ENCODE measurements at places on chromosomes 2 and 18.

- no peak for DNase-seq
Observed at GRCh38 chr18:47248115-47248603, 3.3 kb downstream of the SKOR2 start.

DNA sequence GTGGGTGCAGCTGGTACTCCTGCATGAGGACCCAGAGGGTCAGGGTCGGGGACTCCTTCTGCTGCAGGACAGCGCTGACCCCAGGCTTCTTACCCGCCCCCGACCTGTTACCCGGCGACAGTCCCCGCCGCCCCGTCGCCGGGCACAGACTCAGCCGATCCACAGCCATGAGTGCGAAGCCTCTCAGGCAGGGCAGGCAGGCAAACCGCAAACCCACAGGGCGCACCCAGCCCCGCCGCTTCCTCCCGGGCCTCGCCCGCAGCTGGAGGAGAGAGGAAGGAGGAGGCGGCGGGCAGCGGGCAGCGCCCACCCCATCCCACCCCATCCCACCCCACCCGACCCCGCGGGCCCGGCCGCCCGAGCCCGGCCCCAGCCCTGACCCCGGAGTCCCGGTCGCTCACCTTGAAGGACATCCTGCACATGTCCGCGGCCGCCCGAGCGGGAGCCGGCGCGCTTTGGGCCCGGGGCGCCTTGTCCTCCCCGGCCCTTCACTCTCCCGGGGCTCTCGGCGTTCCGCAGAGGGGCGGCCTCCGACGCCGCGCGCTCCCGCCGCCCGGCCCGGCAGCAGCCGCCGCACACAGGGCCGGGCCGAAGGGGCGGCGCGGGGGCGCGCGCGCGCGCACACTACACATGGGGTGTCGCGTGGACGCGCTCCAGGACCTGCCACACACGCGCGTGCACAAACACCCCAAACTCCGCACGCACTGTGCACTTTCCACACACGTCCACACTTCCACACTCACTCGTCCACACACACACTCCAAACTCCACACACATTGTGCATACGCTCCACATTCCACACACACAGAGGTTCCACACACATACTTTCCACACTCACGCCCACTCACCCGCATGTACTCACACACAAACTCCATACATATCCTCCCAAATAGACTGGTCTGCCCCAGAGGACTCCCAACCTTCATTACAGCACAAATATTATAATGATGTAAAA, at the start of gene ANKRD29:
ANKRD29 (minus strand) TSS at position 603 of the 955 bp plus-strand sequence; CDS start at position 422, 181 bp downstream.
- DNase-seq: no peak

- no peak for DNase-seq
Observed at GRCh38 chr18:44409071-44409470, 271.6 kb upstream of the SETBP1 start.

DNA sequence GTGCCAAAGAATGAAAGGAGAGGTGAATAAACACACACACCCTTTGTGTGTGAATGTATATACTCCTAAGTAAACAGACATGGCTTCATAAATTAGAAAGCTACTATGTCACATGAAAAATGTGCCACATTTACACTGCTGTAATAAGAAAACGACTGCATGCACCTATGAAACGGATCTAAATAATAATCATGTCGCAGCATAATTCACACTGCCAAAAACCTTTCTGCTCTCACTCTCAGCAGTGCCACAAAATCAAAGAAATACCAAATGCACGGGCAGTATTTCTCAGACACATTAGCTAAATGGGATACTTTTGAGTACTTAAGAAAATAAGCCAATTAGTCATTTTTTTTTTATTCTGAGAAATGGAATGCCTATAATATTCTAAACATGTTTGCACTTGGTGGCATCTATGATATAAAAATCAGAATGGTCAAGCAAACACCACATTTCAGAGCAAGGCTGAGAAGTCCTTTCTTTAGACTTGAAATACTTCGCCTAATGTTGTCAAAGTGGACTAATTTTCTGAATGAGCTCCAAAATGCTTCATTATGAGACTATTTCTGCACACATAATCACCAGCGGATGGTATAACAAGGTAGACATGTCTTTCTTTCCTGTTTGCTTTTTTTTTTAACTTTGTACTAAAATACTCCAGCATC, 6.6 kb downstream of the BCL11A start:
- DNase-seq: no peak

GRCh38 chr2:101983486-101983885, 8.3 kb upstream of the IL1R2 start:
- DNase-seq: no peak

GRCh38 chr2:21890041-21890440, 766.3 kb downstream of the TDRD15 start:
- DNase-seq: no peak

DNA sequence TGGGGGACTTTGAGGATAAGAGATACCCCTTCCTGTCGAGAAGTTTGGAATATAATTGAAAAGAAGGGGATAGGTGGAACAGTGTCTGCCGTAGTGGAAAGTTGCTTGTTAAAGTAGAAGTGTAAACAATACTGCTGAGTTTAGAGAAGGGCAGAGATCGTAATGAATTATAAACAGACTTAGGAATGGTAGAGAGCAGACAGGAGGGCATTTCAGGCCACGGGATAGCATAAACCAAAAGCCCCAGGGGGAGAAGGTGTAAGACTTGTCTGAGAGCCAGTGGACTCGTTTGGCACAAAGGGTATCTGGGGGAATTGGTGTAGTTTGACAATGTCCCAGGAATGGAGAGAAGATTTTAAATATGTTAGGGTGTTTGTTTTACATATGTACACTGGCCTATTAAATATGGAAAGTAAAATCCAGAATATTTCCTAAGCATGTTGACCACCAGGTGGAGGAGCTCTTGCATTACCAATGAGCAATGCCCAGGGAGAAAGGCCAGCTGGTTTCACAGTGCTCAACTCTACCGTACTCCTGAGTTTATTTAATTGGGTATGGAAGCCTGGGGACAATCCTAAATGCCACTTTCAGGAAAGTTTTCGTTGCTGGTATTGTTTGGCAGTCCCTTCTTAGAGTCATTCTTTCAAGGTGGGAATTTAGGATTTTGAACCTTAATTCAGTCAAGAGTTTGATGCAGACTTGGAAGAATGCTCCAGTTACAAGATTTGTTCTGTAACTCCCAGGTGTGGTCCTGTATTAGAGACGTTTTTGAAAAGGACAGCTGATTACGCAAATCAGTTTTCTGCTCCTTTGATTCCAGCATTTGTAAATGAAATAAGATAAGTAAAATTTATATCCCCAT, 7.5 kb downstream of the COPS8 start:
- no peak for DNase-seq

DNA sequence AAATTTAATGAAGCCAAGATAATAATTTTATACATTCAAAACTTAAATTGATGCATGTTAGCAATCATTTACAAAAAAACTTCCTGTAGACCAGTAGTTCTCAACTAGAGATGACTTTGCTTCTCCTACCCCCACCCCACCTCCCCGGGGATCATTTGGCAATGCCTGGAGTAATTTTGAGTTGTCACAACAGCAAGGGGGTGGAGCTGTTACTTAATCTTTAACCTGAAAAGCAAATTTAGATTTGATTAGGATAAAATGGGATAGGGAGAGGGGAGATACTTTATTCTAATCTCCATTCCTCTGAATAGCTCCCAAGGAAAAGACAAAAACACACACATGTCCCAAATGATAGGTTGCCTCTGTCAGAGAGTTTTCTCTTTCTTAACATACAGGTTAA, 4.2 kb downstream of the SLC40A1 start:
- no peak for DNase-seq

- DNase-seq: no peak
Observed at GRCh38 chr2:9330612-9331270, 92.6 kb downstream of the ITGB1BP1 start.

- DNase-seq: peak; percentile 66
Observed at GRCh38 chr2:149597668-149598326, 10.2 kb upstream of the MMADHC start.

GRCh38 chr2:104040771-104041170, 813.1 kb upstream of the POU3F3 start:
- no peak for DNase-seq

- no peak for DNase-seq
Observed at GRCh38 chr2:111912547-111912946, 14.1 kb downstream of the MERTK start.

- no peak for DNase-seq
Observed at GRCh38 chr2:75108937-75109482, 90.3 kb downstream of the TACR1 start.

DNA sequence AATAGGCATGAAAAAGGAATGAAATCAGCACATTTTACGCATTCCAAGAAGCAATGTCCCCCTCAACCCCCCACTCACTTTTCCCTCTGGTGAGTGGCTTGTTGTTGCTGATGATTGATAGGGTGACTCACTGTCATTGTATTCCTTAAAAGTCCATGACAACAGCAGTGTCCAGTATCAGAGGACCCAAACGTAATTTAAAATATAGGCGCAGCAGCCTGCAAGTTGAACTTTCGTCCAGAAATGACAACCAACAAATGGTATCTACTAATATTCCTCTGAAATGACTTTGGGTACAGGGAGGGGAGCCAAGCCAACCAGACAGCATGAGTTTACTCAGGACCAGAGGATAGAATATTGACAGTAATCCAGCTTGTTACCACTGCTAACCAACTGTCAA, 182.9 kb upstream of the SIX3 start:
- DNase-seq: no peak

DNA sequence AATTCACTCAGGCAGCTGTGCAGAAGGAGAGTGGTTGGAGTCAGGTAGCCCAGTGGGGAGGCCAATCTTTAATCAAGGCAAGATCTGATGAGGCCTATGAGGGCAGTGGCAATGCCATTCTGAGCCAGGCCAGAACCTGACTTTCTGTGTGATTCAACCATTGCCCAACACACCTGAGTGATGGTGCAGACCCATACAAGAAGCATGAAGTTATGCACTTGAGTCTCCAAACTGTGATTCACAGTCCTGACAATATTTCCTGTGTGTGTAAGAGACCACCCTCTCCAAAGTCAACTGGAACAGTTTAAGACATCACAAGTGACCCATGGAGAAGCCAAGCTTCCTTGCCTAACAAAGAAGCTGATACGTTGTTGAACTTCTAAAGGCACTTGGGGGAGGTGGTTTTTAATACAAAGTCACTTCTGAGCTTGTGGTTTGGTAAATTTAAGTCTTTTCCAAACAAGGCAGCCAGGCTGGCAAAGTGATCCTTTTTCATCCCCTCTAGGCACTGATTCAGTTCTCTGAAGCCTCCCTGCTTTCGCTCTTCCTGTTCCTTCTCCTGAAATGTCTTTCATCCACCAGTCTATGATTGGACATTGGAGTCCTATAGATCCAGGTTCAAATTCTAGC, 49.0 kb downstream of the VSNL1 start:
- no peak for DNase-seq

GRCh38 chr2:21501376-21502027, 377.7 kb downstream of the TDRD15 start:
- DNase-seq: no peak

- no peak for DNase-seq
Observed at GRCh38 chr2:114542695-114543094, 100.3 kb downstream of the DPP10 start.

DNA sequence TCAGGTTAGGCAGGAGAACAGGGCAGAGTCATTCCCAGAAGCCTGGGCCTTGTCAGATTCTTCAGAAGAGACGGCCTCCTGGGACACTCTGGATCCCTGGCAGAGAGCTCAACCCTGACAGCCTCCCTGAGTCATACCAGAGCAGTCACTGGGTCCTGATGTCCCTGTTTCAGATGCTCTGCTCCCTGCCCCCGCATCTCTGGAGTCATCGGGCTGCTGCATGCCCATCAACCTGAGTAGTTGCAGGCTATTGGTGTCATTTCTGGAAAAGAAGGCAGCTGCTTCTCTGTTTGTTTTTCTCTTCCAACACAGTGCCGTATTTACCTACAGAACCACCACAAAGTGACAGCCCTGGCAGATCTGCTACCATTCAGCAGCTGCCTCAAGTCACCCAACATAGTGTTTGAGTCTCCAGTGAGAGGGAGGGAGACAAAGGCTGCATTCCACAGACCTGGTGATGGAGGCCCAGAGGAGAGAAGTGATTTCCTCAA, 145.1 kb downstream of the B3GNT2 start:
- peak; percentile 28 for DNase-seq

DNA sequence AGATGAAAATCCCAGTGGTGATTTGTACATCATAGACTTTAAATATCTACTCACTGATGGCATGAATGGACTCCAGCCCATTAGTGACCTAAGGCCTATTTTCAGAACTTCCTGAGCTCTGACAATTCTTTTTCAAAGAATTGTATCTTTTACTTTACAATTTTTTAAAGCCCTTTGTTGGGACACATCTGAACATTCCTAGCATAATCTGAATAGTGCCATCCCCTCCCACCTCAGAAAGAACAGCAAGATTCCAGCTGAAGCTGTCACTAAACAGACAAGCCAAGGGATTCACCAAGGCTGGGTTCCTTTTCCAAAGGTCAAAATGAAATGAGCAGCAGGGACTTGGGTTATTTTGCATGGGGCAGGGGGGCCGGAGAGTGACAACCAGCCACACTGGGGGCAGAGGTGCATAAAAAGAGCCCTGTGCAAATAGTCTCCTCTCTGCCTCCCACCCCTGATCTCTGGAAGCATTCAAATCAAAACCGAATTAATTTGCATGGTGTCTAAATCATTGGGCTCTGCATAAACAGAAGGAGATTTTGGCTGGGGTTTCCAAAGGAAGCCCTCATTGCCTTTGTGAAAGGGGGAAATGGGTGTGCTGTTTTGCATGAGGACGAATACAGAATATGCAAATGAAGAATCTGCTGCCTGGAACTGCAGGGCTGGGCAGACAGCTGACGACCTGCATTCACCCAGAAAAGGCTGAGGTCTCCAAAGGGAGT, 17.2 kb downstream of the EPHA4 start:
- DNase-seq: no peak

DNA sequence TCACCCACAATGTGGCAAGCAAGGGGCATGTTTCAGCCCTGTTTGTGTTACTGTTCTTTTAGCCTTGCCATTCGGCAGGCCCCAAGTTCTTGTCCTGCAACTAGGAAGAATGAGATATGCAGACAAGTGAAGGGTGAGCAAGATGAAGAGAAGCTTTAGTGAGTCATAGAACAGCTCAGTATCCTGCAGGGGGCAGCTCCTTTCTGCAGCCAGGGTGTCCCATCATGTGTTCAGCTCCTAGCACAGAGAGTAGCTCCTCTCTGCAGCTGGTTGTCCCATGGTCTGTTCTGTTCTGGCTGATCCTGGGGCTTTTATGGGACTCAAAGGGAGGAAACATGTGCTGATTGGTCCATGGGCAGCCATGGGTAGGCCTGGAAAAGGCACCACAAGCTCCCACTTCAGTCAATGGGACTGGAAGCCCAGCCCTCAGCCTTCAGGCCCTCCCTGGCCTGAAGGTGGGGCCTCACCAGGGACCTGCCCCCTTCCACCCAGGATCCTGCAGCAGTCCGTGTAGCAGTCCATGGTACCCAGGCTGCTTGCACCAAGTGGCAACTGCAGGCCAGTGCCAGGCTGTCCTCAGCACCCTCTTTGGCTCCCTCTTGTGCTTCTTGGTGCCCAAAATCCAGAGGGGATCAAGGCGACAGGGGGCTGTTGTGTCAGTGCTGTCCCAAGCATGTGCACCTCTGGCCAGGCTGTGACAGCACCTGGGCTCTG, 326.4 kb downstream of the NR4A2 start:
- no peak for DNase-seq

- DNase-seq: no peak
Observed at GRCh38 chr2:235990344-235990743, 177.8 kb downstream of the GBX2 start.
